SJSA1 (cell line): ENCODE measurements at places on chromosomes 11 and 22. TPM values are rescaled to one million over a fixed set of nuclear protein-coding genes. Genes with fewer than 3 reads are reported as not detected.
A peak's percentile ranks its signal among the peaks of the same experiment; 100 is the strongest.

The GGT1 gene
- total RNA-seq, result 0.06 and 0.61 TPM in 2 replicates

The RAB1B gene
- 290 and 334 TPM in 2 replicates for total RNA-seq

The ANGPTL5 gene
- not detected in 2 replicates for total RNA-seq

The RTN4R gene
- 0.05 TPM in 1 of 2 replicates, not detected in the other for total RNA-seq

The IFITM10 gene
- total RNA-seq, result 0.05 TPM in 1 of 2 replicates, not detected in the other

The GAL gene
- total RNA-seq, result not detected in 2 replicates

The POU2AF3 gene
- not detected in 2 replicates for total RNA-seq

The PCF11 gene
- 25.2 and 32.2 TPM in 2 replicates for total RNA-seq

The UPK3A gene
- total RNA-seq, result not detected in 2 replicates

The LUZP2 gene
- not detected in 2 replicates for total RNA-seq

The TBX10 gene
- not detected in 2 replicates for total RNA-seq

The ANO1 gene
- total RNA-seq, result 0.72 and 1.4 TPM in 2 replicates

The MAPK1 gene
- 69.2 and 113 TPM in 2 replicates for total RNA-seq

The PATE4 gene
- not detected in 2 replicates for total RNA-seq

The UQCR10 gene
- 150 and 218 TPM in 2 replicates for total RNA-seq

GRCh38 chr22:40325315-40325714 is 21.0 kb upstream of the ADSL start:
- peak; percentile 61 for DNase-seq

DNA sequence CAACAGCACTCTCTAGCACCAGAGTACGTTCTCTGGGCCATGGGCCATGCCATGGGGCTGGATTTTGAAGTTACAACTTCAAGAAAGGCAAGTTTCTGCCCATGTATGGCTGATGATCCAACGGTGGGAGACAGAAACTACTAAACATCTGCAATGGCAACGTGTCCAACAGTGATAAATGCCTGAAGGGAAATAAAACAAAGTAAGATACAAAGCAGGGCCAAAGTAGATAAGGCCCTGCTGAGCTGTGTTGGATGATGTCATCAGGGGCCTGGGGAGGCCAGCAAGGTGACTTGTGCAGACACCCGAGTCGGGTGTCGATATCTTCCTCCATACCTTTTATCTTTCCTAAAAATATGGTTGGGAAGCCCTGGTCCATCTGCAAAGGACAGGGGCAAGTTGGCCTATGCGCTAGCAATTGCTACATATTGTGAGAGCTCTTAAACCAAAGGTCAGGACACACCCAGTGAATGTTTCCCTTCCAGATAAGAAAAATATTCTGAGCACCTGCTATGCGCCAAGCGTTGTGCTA is 487.2 kb downstream of the MN1 start:
- no peak for DNase-seq

- no peak for DNase-seq
Measured at GRCh38 chr11:76329084-76329648, 51.8 kb downstream of the THAP12 start.

DNA sequence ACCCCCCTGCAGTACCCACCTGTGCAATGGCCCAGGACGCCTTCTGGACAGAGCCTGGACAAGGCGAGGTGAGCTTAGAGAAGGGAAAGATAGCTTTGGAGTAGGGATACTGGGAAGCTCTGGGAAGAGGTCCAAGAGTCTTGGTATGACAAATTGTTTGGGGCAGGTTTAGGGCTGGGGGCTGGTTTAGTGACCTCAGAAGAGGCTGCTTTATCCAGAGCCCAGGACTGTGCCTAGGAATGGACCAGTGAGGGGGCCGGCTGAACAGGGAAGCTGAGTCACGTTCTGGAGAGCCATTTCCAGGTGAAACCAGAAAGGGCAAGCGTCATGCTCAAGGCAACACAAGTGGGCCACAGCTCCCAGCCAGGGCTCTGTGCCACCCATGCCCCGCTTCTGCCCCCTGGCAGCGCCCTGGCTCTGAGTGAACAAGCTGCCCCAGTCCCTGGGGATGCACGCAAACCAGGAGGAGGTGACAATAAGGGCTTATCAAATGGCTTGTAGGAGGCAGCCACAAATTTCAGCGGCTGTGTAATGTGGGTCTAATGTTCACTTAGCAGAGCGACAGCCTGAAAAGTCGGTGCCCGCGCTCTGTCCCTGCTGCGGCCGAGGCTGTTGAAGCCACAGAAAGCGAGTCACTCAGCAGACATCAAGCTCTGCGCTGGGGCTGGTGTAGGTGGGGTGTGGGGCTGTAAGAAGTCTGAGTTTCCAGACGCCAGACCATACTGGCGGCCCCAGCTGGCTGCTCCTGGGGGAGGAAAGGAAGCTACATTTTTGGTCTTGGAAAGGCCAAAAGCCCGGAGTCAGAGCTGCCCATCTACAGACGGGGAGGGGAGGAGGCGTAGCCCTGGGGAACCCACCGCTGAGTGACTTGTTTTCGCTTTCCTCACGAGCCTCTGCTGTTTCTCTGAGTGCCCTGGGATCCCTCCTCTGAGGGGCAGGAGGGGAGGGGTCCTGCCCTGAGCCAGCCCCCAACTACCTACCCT is 18.3 kb upstream of the SYT7 start:
- no peak for DNase-seq

DNA sequence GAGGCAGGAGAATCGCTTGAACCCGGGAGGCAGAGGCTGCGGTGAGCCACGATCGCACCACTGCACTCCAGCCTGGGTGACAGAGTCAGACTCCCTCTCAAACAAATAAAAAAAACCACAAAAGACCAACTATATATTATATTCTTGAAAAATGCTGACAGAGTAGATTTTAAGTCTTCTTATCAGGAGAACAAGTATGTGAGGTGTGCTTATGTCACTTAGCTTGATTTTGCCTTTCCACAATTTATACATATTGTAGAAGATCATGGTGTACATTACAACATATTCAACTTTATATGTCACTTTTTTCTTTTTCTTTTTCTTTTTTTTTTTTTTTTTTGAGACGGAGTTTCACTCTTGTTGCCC is 24.1 kb upstream of the CARS1 start:
- no peak for DNase-seq

DNA sequence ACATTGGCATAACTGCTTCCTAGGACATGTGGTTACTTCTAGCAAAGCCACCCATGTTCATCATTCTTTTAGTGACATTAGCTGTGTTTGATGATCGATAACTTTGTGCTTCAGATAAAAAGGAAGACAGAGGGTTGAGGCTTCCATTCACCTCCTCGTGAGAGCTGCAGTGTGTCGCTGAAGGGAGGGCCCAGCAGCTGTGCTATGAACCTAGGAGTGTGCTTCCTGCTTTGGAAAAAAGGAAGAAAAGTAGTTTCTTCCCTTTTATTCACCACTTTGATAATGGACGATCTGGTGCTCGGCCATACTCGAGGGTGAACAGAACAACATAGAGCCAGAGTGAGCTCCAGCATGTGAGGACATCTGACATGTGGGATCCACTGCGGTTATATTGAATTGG is 6.1 kb upstream of the RFPL2 start:
- DNase-seq, result no peak

GRCh38 chr22:37219533-37219932 is 7.3 kb upstream of the SSTR3 start:
- DNase-seq, result no peak

- DNase-seq, result no peak
Measured at GRCh38 chr22:26457661-26458272, 25.8 kb downstream of the HPS4 start.

- peak; percentile 51 for DNase-seq
Measured at GRCh38 chr11:68028802-68029545, 1.5 kb upstream of the NDUFS8 start.

GRCh38 chr22:31126128-31126868 is 3.5 kb downstream of the INPP5J start:
- no peak for DNase-seq

DNA sequence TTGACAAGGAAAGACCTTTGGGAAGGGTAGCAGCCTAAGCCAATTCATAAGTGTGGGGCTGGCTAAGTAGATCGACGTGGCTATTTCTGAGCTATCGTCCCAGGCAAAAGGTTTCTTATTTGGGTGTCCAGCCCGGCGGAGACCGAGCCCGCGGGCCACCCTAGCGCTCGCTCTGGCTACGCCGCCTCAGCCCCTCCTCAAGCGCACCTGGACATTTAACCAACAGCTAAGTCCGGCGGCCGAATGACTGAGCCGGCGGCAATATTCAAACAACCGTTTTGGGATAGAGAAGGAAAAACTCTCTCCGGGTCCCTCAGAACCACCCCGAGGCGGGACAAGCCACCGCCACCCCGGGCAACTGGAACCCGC is 457 bp downstream of the RNF141 start:
- DNase-seq, result peak; percentile 48

DNA sequence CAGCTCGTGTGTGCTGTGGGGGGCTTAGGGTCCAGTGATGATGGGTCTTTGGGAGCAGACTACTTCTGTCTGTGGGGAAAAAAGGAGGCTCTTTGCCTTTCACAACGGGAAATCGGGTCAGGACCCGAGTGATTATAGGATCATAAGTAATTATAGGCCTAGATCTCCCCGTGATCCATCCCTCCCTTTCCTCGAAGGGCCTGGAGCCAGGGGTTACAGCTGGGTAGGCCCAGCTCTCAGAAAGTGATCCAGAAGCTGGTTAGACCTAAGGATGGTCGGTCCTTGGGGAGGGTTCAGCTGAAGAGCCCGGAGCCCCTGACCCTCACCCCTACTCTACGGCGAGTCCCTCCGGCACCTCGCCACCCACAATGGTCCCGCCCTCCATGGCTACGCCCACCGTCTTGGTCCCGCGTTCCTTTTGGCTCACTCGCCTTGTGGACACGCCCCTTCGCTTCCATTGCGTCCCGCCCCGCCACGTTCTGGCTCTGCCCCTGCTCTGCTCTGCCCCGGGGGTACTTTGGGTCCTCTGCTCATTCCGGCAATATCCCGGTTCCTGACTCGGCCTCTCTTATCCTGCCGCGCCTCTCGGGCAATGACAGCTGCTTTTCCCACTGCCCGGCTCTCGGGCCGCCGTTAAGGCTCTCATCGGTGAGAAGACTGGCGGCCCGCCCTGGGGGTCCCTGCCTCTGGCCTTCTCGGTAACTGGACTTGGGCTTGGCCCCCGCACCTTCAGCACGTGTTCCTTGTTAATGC is 5.0 kb downstream of the IGSF22 start:
- peak; percentile 49 for DNase-seq

- no peak for DNase-seq
Measured at GRCh38 chr22:39526736-39527171, 5.8 kb downstream of the RPS19BP1 start.

DNA sequence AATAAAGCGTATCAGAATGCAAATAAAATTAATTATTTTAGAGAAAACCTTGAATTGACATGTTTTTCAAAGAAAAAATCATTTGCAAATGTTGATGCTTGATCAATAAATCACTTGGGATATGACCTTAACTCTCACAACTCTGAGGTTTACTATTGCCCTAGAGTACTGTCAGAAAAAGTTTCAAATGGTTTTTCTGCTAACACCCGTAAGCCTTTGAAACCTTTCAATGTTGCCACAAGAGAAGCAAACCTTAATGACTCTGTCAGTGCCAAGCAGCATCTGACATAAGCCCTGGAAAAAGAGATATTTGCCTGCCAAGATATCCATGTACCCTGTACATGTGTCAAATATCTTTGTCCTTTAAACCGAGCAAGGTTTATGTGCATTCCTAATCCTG is 384.3 kb upstream of the ARHGAP42 start:
- no peak for DNase-seq

- no peak for DNase-seq
Measured at GRCh38 chr11:126153006-126153405, 58.4 kb downstream of the RPUSD4 start.

- DNase-seq, result no peak
Measured at GRCh38 chr22:38412435-38413084, 42.4 kb downstream of the KCNJ4 start.

GRCh38 chr11:35029979-35030682 is 108.8 kb upstream of the CD44 start:
- peak; percentile 61 for DNase-seq

DNA sequence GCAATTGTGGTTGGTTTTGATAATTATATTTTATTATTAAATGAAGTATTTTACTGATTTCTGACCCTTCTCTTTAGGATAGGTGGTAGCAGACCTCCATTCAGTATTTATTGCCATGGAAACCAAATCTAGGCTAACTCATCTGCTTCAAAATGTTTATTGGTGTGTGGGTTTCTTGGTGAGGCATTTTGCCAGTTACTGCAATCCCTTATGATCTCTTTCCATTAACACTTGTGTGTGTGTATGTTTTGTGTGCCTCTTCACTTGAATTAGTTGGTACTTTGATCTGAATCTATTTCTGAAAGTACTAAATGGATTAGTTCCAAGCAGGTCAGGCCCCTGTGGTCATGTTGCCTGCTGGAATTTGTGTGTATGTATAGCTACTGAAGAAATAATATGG is 184.4 kb upstream of the C11orf87 start:
- no peak for DNase-seq

- DNase-seq, result no peak
Measured at GRCh38 chr22:43389227-43389836, 22.5 kb upstream of the MPPED1 start.

DNA sequence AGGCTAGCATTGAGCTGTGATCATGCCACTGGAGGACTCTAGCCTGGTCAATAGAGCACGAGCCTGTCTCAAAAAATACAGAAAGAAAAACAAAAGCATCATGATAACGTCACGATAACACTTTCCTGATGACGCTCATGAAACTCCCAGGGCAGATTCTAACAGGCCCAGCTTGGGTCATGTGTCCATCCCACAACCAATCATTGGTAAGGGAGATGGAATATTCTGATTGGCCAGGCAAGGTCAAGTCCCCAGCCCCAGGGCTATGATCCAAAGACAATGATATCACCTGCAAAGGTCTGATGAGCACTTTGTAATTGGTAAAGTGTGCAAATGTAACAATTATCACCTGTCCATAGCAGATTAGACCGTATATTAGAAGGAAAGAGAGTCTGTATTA is 21.5 kb upstream of the DDX6 start:
- DNase-seq, result no peak

GRCh38 chr11:85572056-85572455 is 55.1 kb downstream of the DLG2 start:
- DNase-seq, result no peak

DNA sequence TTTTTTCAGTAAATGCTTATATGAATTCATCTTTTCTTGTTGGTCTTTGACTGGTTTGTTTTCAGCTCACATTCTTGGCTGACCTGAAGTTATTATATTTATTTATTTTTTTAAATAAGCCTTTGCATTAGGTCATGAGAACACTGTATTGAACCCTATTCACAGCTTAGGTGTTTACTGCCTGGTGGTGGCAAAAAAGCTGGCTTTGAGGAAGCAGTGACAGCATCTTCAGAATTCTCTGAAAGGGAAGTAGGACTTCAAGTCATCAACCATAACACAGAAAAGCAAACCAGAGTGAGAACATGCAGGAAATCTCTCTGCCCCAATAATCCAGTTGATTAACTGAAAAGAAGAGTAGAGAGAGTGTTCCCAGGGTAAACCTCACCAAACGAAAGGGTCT is 30.3 kb upstream of the MMP13 start:
- DNase-seq, result no peak

DNA sequence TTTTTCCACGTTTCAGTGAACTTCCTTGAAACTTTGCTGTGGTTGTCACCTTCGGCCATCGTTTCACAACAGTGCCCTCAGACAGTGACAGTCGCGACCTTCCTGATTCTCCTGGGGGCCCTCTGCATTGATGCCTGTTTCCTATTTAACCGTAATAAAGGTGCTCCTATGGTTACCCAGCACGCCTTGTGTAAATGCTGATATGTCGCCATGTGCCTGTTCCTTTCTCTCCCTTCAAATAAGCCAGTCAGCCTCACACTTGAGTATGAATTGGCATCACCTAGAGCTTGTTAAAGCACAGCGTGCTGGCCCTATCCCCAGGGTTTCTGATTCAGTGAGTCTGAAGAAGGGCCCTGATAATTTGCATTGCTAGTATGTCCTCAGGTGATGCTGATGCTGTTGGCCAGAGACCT is 104.8 kb downstream of the MICAL2 start:
- DNase-seq, result no peak
